Foreskin keratinocyte (primary cell): ENCODE measurements at places on chromosomes 1 and 21. TPM values are rescaled to one million over a fixed set of nuclear protein-coding genes. Genes with fewer than 3 reads are reported as not detected.

KCNN3 gene
- total RNA-seq, result under 0.01 TPM in 1 of 2 replicates, not detected in the other

KRTAP11-1 gene
- not detected in 2 replicates for total RNA-seq

ERICH3 gene
- not detected in 2 replicates for total RNA-seq

SMPDL3B gene
- total RNA-seq, result 0.42 and 0.48 TPM in 2 replicates
